ENCODE measurements at places on chromosomes 1 and 21. TPM values are rescaled to one million over a fixed set of nuclear protein-coding genes. Genes with fewer than 3 reads are reported as not detected.

Gene ITLN1
- total RNA-seq = not detected

Gene ABL2
- total RNA-seq = 110 TPM

Gene S100A14
- total RNA-seq = 0.36 TPM

Gene KIF1B
- total RNA-seq = 46.9 TPM

Gene SYT14
- total RNA-seq = 3.3 TPM

Gene OR2M3
- under 0.01 TPM for total RNA-seq

Gene ELAPOR1
- 0.85 TPM for total RNA-seq

Gene RAB3B
- total RNA-seq = 20.4 TPM

Gene SPATA45
- total RNA-seq = not detected

Gene GJA4
- not detected for total RNA-seq

Gene ENAH
- total RNA-seq = 89.2 TPM

Gene KIF26B
- 74.8 TPM for total RNA-seq

Gene SPRR2F
- not detected for total RNA-seq
